NCI-H2029 treated with DMSO at 0.1 percent for 48 hours (cell line): ENCODE measurements at places on chromosomes 5 and 9.
A peak's percentile ranks its signal among the peaks of the same experiment; 100 is the strongest.

- no peak for DNase-seq
These were observed 21.2 kb downstream of the UBE2QL1 start for GRCh38 chr5:6469836-6470235.

DNA sequence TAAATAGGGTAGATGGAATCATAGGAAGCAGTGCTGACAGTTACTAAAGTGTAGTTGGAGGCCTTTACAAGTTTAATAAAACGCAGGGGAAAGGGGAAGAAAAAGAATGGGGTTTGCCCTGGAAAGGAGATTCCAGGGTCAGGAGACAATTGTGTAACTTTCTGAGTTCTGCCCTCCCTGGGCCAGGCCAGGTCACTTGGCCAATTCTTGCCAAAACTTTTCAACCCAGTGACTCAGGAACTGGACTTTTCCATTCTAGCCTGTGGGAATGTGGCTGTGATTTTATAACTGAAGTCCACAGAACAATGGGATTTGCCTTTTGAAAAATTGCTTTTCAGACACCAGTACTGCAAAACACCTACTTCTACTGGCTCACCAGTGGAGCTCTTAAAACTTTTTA lies 289.8 kb upstream of the ANKRD55 start:
- no peak for DNase-seq

- DNase-seq = no peak
These were observed 1274.0 kb upstream of the C9orf72 start for GRCh38 chr9:28847331-28847730.

DNA sequence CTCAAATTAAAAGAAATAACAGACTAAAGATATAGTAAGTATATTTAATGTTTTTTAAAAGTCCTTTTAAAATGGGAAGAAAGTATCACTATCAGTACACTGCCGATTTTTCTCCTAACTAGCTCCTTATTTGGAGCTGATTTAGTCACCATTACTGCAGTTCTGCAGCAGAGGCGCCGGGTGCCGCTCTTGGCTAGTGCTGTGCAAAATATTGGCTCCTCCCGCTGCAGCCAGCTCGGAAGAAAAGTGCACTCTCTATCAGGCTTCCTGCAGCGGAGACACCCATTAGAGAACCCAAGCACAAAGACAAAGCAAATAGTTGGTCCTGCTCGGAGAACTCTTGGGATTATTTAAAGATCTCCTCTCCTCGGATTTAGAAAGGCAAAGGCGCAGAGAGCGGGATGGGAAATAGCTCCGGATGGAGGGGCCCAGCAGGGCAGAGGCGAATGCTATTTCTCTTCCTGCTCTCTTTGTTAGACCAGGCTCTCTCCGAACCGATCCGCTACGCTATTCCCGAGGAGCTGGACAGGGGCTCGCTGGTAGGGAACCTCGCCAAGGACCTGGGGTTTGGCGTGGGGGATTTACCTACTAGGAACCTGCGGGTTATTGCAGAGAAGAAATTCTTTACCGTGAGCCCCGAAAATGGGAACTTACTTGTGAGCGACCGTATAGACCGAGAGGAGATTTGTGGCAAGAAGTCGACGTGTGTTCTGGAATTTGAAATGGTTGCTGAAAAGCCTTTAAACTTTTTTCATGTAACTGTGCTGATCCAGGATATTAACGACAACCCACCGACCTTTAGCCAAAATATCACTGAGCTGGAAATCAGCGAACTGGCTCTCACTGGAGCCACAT lies at the start of gene PCDHGB3:
TSS of gene PCDHGB3 (plus strand) at position 249 of the 855 bp plus-strand sequence. CDS start at position 402, 153 bp downstream.
- DNase-seq = no peak

DNA sequence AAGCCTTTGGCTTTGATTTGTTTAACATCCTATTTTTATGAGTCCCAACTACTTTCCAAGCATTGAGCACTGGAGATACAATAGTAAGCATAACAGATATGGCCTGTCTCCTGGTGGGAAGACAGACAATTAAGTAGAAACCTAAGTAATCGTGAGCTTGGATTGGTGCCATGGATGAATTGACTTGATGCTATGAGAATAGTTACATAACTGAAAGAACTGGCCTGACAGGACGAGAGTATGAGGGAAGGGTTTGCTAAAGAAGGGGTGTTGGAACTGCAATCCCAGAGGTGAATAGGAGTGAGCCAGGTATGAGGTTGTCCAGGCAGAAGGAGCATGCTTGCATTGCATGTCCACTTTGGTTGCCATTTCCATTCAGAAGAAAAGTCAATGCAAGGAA lies 52.4 kb downstream of the GPR21 start:
- DNase-seq = no peak

DNA sequence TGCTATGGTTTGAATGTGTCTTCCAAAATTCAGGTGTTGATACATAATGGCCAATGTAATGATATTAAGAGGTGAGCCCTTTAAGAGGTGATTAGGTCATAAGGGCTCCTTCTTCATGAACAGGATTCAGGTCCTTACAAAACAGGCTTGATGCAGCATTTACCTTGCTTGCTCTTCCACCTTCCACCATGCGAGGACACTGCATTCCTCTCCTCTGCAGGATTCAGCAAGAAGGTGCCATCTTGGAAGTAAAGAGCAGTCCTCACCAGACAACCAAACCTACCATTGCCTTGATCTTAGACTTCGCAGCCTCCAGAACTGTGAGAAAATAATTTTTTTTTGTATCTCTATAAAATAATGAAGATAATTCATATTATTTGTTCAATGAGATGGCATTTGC lies 314.0 kb upstream of the SMARCA2 start:
- DNase-seq = no peak

GRCh38 chr5:135323227-135323626 lies 75.8 kb downstream of the MACROH2A1 start:
- no peak for DNase-seq

GRCh38 chr5:112757468-112758208 lies 20.0 kb downstream of the APC start:
- DNase-seq = peak; percentile 81

DNA sequence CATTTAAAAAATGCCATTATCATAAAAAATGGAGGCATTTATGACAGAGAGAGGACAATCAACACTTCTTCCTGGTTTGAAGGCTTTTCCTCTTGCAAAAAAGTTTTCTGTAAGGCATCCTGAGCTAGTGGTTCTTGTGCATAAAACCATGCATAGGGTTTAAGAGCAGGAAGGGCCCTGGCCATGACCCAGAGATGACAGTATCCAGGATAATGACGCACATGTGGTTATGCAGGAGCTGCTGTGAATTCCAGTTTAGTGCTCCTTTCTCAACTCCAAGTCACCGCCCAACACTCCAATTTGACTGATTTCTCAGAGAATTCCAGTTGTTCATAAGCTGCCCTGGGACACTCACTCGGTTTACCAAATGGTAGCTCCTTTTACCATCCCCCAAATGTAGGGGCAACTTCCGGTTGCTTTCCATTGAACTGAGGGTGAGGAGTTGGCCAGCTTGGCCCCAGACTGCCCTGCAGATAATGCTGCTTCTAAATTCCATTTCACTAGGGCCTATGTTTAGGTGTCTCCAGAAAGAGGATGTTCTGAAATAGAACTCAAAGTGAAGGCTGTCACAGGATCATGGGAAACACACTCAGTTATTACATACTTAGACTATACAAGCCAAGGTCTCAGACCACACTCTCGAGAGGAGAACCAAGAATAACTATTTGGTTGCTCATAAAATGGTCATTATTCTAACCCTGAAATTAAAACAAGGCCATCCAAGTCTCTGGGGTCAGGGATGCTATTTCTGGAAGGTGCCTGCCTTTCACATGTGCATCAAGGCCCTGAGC lies 179.1 kb downstream of the SLIT3 start:
- DNase-seq = no peak

- no peak for DNase-seq
These were observed 455.8 kb upstream of the PTGER4 start for GRCh38 chr5:40223884-40224402.

DNA sequence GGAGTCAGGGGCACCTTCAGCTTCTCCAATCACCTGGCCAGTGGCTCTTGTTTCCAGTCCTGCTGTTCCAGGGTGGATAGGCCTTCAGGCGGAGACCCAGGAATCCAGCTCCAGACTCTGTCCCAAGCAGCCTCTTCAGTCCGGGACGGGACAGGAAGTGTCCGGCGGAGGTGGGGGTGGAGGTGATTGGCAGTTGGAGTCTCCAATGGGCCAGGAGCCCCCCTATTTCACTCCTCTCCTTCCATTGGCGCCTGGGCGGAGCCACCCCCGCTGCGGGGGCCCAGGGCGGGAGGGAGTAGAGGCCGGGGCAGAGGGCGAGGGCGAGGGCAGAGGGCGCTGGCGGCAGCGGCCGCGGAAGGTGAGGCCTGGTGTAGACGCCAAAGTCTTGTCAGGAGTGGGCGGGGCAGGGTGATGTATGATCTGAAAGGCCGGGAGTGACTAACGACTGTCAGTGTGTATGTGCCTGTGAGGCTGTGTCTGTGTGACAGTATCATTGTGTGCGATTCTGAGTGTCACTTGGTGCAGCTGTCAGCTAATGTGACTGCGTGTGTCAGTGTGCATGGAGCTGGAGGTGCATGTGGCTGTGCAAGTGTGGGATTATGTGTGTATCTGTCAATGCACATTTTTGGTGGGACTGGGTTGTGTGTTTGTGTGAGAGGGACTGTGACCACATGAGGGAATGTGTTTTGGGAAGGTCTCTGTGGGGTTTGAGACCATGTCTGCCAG lies at the start of gene IL11RA:
TSS of gene IL11RA (plus strand) at position 310 of the 726 bp plus-strand sequence. CDS start 3,033 bp downstream, outside the sequence.
- DNase-seq = peak; percentile 14

GRCh38 chr9:119255116-119255515 lies 114.1 kb downstream of the BRINP1 start:
- DNase-seq = no peak

DNA sequence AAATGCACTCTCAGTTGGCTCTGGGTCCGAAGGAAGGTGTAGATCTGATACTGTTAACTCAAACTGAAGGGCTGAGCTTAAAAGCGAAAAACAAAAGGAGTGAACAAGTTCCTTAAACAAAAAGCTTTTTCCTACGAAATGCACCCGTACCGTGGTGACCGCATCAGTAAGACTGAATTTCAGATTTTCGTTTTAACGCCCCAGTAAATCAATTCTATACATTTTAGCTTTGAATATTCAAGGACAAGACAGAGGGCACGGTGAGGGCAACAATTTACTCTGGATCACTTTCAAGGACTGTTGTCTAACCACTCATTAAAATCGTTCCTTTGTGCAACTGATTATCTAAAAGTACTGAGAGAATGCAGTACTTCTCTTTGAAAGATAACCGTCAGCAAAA lies 1.9 kb downstream of the HOMER1 start:
- DNase-seq = no peak

DNA sequence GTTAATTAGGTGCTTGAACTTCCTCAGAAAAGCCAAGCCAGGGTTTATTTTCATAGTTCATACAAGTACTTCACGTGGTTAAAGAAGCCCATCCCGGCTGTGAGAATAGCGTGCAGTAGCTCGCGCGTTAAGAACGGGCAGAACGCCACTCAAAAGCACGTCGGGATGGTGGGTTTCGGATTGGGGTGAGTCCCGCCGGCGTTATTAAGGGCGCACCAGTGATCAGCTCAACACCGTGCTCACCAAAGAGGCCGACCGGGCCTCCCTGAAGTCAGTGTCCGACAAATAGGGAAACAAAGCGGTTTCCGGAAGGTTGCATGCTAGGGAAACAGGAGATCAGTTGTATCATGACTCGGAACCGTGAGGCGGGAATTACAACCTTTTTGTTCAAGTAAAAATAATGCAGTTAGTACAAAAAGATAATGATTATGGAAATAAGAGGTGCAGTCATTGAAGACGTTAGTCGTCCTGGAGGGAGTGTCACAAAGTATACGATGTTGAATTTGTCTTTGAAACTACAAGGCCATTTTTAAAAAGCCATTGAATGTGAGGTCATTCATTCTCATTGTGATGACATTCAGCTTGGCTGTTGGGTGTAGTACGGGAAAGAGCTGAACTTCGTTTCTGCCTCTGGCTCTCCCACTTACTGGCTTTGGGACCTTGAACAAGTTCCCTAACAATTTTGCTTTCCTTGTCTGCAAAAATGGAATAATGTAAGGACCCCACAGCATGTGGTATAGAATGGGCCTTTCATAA lies 992 bp downstream of the SETD9 start:
- peak; percentile 37 for DNase-seq

GRCh38 chr9:26597542-26598149 lies 295.0 kb downstream of the CAAP1 start:
- DNase-seq = peak; percentile 10

- DNase-seq = no peak
These were observed 8.3 kb downstream of the TMEM250 start for GRCh38 chr9:136110082-136111061.

DNA sequence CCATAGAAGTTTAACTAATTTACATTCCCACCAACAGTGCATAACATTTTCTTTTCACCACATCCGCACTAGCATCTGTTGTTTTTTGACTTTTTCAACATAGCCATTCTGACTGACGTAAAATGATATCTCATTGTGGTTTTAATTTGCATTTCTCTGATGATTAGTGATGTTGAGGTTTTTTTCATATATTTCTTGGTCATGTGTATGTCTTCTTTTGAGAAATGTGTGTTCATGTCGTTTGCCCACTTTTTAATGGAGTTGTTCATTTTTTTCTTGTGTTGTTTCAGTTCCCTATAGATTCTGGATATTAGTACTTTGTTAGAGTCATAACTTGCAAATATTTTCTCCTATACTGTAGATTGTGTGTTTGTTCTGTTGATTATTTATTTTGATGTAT lies 163.4 kb downstream of the FER start:
- no peak for DNase-seq

DNA sequence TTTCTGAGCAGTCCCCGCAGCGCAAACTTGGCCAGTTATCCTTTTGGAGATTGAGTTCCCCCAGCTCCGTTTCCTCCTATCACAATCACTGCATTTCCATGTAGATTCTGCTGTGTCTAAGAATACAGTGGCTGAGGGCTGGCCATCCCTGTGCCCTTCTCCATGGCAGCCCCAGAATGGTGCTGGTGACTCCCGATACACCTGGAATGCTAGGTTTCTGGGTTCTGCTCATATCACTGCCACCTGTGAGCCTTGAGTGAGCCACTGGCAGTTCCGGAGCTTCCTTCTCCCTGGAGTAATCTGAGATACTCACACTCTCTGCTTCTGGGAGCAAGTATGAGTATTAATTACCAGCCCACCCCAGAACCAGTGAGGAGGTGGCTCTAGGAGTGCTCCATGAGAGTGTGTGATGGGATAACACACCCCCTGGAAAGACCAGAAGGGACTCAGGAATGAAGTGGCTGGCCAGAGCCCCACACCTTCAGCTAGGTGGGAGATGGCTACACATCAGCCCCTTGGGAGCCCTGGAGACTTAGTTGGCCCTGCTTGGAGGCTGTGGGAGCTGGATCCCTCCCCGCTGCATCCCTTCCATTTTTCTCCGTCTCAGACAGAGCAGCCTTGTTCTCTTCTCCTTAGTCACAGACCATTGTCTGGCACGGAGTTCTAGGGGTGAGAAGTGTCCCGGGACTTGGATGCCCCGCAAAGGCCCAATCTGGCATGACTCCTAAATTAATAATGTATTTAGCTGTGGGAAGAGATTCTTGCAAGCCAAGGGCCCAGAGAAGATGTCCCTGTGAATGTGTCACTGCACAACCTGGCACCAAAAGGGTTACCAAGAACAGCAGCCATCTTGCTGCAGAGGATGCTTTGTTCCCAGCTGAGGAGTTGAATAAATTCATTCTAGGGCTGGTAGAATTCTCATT lies 4.9 kb downstream of the PCDHGC5 start:
- DNase-seq = no peak

GRCh38 chr5:143309661-143310431 lies 93.6 kb downstream of the NR3C1 start:
- no peak for DNase-seq
